GM10248 (cell line): ENCODE measurements at places on chromosomes 7 and 10.

GRCh38 chr10:43204042-43204942 lies 62.6 kb downstream of the RASGEF1A start:
- DNase-seq: no peak

- no peak for DNase-seq
Measured at GRCh38 chr10:79940431-79940830, 8.5 kb downstream of the SFTPD start.

DNA sequence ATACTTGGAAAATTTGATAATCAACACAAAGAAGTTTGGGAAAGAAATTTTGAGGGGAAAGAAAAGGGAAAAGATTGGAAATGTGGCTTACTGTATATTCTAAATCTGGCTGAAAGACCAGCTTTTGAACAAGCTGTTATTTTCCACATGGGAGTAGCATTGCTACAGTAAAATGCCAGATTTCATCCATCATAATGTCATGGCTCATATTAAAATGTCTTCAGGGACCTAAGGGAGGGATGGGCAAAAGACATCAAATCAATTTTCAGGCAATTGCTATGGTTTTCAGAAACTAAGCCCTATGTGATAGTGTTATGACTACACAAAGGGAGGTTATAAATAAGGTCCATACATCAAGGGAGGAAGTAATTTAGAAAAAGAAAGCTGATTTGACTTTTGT lies 1116.9 kb upstream of the CELF2 start:
- no peak for DNase-seq

GRCh38 chr7:135692055-135692454 lies 29.7 kb downstream of the STMP1 start:
- DNase-seq: no peak

DNA sequence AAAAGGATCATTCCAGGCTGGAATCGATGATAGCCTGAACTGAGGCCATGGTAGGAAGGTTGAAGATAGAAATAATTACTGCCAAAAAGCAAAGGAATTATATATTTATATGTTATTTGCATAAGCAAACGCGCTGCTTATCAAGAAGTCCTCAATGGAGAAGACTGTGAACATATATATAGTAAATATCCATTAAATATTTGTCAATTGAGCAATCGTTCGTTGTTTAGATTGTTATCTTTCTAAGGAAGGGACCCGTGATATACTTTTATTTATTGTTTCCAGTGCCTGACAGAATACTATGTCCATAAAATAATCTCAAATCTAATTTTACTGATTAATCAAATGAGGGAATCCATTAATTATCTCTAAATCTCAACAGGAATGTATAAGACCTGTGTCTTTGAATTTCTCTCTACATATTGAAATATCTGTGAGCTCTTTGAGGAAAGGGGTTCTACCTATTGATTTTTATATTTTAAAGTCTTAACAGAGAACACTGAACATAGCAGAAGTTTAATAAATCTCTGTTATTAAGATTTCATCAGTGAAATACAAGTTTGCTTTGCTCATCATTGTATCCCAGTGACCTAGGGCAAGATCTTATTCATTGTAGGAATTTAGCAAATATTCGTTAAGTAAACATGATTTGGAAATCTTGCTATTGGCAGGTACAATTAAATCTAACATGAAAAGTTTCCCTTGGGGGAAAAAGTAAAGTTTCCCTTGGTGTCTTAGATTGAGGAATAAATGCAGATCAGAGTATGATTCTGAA lies 12.0 kb upstream of the HERC4 start:
- DNase-seq: no peak

- DNase-seq: no peak
Measured at GRCh38 chr10:48241332-48241731, 33.2 kb downstream of the FRMPD2 start.

DNA sequence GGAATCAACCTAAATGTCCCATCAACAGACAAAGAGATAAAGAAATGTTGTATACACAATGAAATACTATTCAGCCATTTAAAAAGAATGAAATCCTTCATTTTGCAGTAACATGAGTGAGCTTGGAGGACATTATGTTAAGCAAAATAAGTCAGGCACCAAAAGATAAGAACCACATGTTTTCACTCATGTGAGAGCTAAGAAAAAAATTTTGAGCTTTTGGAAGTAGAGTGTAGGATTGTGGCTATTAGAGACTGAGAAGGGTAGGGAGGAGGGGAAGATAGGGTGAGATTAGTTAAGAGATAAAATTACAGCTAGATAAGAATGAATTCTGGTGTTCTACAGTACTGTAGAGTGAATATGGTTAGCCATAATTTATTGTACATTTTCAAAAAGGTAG lies 8.3 kb upstream of the YAE1 start:
- DNase-seq: no peak

DNA sequence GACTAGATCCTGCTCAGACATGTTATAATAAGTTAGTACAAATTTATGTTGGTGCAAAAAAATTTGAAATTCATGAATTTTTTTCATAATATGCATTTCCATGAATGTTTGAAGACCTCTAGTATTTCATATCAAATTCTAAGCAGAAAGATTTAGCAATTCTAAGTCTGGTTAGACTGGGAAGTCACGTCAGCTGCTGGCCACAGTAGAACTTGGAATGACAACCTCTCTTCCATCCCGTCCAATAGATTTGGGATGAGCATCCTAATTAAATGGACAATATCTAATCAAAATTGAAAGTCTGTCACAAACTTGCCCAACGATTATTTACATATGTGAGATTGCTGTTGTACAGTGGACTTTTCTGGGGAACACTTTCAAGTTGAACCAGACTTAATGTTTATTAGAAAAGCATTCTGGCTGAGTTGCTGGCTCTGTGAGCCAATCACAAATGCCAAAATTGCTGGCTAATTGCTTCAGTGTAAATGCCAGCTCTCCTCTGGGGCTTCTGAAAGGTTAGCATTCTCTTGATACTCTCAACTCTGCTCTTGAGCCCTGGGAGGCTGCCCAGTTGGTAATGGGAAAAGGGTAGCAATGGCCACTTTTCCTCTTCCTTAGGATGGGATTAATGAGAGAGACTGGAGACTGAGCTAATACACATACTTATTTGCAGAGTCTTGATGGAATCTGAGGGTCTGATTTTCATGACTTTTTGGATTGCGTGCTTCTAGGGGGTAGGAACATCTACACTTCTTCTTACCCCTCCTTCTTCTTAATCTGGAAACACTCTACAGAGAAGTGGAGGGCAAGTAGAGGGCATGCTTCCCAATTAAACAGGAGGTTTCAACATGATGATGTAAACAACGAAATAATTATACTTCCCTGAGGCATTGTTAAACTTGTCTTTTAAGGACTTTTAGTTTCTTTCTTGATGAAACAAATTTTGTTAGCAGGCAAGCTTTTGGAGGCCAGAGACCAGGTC lies 253.5 kb downstream of the BAMBI start:
- DNase-seq: no peak

DNA sequence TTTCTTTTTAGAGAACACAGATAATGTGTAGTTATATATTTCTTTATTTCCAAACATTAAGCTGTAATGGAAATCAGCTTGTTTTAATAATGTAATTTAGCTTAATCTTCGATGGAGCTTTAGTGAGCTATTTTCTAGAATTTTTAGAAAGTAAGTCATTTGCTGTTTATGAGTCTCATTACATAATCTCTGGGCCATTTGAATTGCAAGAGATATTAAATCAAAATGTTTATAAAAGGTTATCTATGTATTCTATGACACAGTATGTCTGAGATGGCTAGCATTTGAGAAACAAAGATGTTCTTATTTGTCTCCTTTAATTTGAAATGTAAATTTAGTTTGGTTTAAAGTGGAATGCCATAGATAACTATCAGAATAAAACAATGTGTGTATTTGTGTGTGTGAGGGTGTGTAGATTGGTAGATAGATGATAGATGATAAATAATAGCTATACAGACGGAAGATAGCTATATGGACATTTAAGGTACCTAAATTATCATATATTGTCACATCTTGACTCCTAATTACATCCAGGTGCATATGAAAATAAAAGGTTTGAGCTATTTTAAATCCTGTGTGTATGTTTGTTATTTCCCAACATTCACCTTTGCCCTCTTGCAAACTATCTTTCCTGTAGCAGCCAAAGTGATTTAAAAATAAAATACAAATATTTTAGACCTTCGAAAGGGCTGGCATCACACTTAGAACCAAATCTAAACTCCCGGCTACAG lies 478.0 kb upstream of the KLF6 start:
- DNase-seq: no peak

GRCh38 chr7:22587322-22587721 lies 87.3 kb upstream of the STEAP1B start:
- DNase-seq: no peak
